Right ventricle myocardium inferior (tissue), 1 donor: ENCODE measurements at places on chromosomes 2 and 18. TPM values are rescaled to one million over a fixed set of nuclear protein-coding genes. Genes with fewer than 3 reads are reported as not detected.

TMEFF2 gene
- total RNA-seq, result 0.11 TPM

GRCh38 chr2:190795686-190796085, 84.9 kb upstream of the GLS start:
- no peak for DNase-seq

- DNase-seq, result no peak
Observed at GRCh38 chr2:234993541-234993981, 41.7 kb downstream of the SH3BP4 start.

DNA sequence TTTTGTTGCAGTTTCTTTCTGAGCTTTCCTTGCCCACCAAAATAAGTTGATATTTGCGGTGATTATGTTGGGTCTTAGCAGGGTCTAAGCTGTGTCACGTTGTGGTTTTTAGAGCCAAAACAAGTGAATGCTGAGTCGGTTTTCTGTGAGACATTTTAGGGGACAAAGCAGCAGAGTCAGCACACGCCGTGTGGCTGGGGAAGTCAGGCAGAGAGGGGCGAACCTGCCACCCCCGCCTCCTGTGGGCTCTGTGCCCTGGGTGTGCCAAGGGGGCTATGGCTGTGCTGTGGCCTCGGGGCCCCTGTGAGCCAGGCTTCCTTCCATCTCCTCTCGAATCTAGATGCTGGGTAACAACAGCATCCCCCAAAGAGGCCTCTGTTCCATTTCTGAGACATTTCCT, 30.8 kb upstream of the TMEM87B start:
- no peak for DNase-seq

DNA sequence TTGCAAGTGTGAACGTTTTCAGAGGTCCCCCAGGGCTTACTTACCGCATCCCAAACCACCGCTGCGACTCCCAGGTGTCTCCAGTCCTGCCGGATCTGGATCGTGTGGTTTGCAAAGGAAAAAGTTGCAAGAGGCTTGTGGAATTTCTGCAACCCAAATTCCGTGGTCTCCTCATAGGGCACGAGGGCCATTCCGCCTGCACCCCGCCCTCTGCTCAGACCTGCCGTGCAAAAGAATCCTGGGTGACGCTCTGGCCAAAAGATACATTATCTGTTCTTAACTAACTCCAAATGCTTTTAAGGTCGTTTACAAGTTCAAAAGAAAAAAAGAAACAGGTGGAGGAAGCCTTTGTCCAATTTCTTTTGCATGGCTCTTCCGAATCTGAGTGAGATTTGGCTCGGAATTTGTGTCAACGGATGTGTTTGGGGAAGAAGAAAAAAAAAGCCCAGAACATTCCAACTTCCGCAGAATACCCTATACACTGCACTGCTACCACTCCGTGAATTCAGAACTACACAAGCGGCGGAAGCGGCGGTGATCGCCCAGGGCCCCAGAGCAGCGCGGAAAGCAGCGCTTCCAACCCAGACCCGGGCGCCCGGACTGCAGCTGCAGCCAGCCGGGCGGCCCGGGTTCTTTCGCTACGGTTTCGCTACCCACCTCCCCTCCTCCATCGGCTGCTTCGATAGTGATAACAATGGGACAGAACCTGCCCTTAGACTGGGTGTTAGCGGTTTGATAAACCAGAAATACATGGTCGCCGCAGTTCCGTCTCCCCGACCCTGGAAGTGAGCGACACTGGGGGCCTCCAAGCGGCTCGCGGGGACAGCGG, 795 bp downstream of the METTL21A start:
- peak; percentile 89 for DNase-seq
